Caco-2 (cell line): ENCODE measurements at places on chromosomes 3 and 15.

DNA sequence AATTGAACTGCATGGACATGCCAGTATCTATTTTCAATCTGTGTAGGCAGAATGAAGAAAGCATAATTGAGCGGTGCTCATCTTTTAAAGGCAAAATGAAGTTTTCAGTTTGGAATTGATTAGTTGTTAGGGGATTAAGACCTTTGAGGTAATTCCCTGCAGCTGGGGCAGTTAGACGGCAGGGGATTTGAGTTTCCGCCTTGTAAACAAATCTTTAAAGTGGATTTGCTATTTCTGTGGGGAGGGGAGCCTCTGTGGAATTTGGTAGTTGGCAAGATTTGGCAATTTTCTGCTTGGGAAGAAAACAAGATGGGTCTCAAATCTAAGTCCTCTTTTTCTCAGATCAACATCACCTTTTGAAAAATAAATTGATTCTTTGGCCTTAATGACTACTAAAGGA lies 212.5 kb upstream of the CNTN6 start:
- H3K27ac ChIP-seq = no peak overlapping the region
- no peak overlapping the region for H3K4me3 ChIP-seq
- no peak for DNase-seq
- H3K27me3 ChIP-seq = no peaks in the 10 kb centered on the region
- H3K4me1 ChIP-seq = no peaks in the 10 kb centered on the region
- H3K36me3 ChIP-seq = no peaks in the 10 kb centered on the region

DNA sequence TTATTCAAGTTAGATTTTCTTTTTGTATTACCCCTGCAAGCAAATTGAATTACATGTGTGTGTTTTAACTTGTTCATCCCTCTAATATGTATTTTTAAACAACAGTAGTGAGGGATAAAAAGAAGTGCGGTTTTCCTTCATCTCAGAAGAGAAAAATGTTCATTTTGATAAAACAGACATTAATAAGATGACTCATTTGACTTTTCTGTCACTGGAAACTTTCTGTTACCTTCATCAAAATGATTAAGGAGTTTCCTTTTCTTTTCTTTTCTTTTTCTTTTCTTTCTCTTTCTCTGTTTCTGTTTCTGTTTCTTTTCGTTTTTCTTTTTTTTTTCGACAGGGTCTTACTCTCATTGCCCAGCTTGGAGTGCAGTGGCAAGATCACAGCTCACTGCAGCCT lies 53.0 kb downstream of the ECT2 start:
- DNase-seq = no peak
- H3K4me1 ChIP-seq = no peaks in the 10 kb centered on the region
- H3K27ac ChIP-seq = no peak overlapping the region
- H3K27me3 ChIP-seq = no peaks in the 10 kb centered on the region
- no peaks in the 10 kb centered on the region; the same call in 1 of the 2 replicates for H3K36me3 ChIP-seq

DNA sequence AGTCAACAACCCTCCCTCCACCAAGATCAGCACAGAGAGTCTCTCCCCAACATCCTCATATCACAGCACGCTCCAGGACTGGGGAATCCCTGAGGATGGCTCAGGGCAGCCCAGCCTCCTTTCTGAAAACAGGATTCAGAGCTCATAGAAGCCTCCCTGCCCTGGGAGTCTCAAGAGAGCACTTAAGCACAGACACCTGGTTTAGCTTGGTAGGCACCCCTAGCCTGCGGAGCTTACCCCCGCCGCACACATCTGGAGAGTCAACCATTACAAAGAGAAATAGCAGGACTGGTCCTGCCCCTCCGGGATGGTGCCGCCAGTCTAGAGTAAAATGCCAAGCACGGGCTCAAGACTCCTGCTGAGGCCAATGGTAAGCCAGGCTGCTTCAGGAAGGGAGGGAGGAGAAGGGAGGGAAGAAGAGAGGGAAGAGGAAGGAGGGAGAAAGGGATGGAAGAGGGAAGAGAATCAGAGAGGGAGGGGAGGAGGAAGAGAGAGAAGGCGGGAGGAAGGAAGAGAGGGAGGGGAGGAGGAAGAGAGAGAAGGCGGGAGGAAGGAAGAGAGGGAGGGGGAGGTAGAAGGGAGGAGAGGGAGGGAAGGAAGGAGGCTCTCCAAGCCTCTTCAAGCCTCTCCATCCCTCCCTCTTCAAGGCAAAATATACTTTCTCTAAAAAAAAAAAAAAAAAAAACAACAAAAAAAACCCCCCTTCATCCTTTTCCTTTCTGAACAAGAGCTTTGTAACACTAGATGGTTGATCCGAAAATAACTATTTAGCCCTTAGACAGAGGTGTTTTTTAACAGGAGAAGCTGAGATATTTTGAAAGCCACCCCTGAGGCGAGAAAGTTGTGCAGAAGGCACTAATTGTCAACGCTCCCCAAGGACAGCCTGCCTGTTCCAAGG lies 278.6 kb upstream of the TLE3 start:
- H3K27me3 ChIP-seq = no peaks in the 10 kb centered on the region
- H3K4me3 ChIP-seq = no peak overlapping the region
- no peaks in the 10 kb centered on the region for H3K36me3 ChIP-seq
- no peaks in the 10 kb centered on the region for H3K4me1 ChIP-seq
- H3K27ac ChIP-seq = no peak overlapping the region

- H3K4me1 ChIP-seq = peaks cover 12% of the 10 kb centered on the region
- no peak overlapping the region for H3K4me3 ChIP-seq
- peak; percentile 57 for DNase-seq
- H3K27me3 ChIP-seq = no peaks in the 10 kb centered on the region
- H3K36me3 ChIP-seq = no peaks in the 10 kb centered on the region
Measured at GRCh38 chr15:31265090-31265870, 61.4 kb upstream of the KLF13 start.

DNA sequence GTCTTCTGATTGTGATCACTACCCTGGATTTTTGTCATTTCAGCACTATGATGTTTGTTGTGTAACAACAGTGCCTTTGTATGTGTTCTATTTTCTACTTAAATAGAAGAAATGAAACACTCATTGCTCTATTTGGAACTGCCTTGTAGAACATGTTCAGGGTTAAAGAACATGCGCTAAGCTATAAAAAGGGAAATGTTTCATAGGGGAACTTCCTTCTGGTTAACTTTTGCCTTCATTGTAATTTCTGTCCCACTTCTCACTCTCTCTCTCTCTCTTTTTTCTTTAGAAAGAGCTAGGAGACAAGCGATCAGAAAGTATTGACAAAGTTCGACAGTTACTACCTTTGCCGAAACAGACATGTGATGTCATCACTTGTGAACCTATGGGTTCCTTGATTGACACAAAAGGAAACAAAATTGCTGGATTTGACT lies at the start of gene P2RY12:
P2RY12 (minus strand) TSS at position 13 of the 434 bp plus-strand sequence. CDS start 45,908 bp downstream, outside the sequence.
- no peak within 1 kb of the TSS for H3K4me3 ChIP-seq
- H3K4me1 ChIP-seq = no peaks in the 10 kb centered on the region
- no peak for DNase-seq
- no peak within 1 kb of the TSS for H3K27ac ChIP-seq
- H3K27me3 ChIP-seq = no peaks in the 10 kb centered on the region

DNA sequence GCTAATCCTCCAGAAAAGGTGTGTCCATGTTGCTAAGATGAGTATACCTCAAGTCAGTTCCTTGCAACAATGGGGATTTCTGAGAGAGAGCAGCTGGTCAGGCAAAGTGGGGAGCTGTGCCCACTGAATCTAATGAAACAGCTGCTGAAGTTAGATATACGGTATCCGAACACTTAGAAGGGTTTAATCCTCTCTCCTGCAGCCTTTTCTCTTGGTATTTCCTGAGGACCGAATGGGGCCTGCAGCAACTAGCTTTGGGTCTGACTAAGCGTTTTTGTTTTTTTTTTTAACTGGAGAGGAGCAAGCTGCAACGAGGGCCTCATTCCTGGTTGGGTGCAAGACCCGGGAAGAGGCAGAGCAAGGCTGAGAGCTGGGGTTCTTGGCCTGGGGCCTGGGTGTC lies 37.6 kb upstream of the BNC1 start:
- no peaks in the 10 kb centered on the region for H3K36me3 ChIP-seq
- H3K4me3 ChIP-seq = no peak overlapping the region
- no peak overlapping the region for H3K27ac ChIP-seq

GRCh38 chr3:132117642-132118041 lies 82.8 kb upstream of the CPNE4 start:
- DNase-seq = no peak
- H3K4me1 ChIP-seq = no peaks in the 10 kb centered on the region
- no peaks in the 10 kb centered on the region for H3K36me3 ChIP-seq

DNA sequence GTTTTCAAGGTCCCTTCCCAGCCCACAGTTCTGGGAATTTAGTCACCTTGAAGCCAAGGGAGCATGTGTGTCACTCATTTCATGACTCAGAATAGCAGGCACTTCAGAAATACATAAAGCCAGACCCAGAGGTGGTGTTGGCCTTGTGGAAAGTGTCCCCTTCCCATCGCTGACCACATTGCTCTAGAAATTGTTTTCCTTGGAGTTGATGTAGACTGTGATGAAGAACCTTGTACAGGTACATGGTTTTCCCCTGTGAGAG lies 158.8 kb downstream of the SLCO3A1 start:
- H3K36me3 ChIP-seq = no peaks in the 10 kb centered on the region
- H3K27me3 ChIP-seq = no peaks in the 10 kb centered on the region
- no peak for DNase-seq
- no peaks in the 10 kb centered on the region for H3K4me1 ChIP-seq
- no peak overlapping the region for H3K4me3 ChIP-seq

DNA sequence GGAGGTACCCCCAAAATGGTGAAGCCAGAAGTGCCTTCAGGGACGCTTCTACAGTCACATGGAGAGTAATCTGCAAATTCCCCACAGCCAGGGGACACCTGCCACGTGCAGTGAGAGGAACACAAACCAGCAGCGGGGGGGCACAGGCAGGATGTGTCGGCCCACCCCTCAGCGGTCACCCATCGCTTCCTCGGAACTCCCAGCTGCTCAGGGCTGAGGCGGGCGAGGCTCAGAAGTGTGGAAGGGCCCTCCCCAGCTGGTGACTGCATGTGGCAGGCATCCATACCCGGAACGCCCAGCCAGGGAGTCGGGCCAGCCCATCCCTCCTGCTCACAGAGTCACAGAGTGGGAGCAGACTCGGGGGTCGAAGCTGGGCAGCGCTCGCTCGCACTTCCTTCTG lies 63.7 kb downstream of the SLC12A8 start:
- H3K27ac ChIP-seq = no peak overlapping the region
- peaks cover 14% of the 10 kb centered on the region for H3K4me1 ChIP-seq
- no peak for DNase-seq
- no peaks in the 10 kb centered on the region for H3K36me3 ChIP-seq
- H3K4me3 ChIP-seq = no peak overlapping the region
- no peaks in the 10 kb centered on the region for H3K27me3 ChIP-seq

DNA sequence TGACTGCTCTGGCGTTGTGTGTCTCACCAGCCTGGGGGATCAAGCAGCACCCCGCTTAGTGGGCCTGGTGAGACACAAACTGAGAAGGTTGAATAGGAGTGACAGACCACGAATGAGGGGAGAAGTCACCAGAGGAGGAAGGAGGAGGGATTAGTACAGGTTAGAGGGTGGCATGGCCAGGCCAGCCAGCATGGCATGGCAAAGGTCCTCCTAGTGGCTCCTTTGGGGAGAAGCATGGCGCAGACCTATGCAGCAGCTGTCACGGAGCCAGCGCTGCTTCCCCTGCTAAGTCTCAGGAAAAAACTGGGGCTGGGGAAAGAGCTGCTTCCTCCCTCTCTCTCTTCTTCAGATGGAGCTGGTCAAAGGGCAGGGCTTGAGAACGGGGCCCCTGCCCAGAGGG lies 48.6 kb downstream of the ZDHHC3 start:
- H3K4me1 ChIP-seq = no peaks in the 10 kb centered on the region
- H3K27ac ChIP-seq = no peak overlapping the region
- DNase-seq = no peak

DNA sequence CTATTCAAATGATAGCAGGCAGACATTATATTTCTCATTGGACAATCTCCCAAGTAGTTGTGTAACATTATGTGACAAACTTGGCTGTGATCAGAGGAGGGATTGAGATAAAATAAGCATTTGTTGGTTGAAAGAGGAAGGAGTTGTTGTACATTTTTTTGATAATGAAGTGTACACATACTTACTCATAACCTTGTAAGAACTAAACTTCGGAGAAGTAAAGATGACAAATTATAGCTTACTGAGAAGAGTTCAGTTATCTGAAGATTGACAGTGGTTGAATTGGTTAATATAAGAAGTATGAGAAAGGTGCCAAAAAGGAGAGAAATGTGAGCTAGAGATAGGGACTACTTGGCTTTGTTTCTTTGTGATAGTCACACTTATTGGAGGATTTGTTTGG lies 32.6 kb downstream of the STT3B start:
- H3K27me3 ChIP-seq = no peaks in the 10 kb centered on the region
- no peak overlapping the region for H3K27ac ChIP-seq
- DNase-seq = no peak

- H3K27me3 ChIP-seq = no peaks in the 10 kb centered on the region
- DNase-seq = no peak
- no peak overlapping the region for H3K4me3 ChIP-seq
- H3K4me1 ChIP-seq = no peaks in the 10 kb centered on the region
Measured at GRCh38 chr3:168333410-168333935, 237.7 kb upstream of the GOLIM4 start.

- peak overlapping the region; percentile 64 for H3K27ac ChIP-seq
- H3K27me3 ChIP-seq = no peaks in the 10 kb centered on the region
- H3K4me3 ChIP-seq = peak overlapping the region; percentile 97
- DNase-seq = no peak
Measured at GRCh38 chr3:31534065-31534425, 1.3 kb downstream of the STT3B start.

DNA sequence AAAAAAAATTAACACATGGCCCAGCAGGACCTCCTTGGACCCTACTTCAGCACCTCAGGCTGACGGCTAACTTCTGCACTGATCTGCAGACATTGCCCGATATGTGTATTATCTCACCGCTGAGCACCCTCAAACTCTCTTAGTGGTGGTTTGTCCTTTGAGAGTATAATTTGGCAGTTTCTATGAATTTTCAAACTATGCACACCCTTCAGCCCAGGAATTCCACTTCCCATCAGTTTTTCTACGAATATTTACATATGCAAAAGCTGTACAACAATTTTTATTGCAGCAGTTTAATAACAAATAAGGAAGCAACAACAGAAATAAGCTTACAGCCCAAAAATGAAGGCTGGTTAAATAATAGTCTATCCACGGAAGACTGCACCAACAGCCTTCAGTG lies 44.6 kb downstream of the HES1 start:
- H3K27ac ChIP-seq = no peak overlapping the region
- no peak overlapping the region for H3K4me3 ChIP-seq
- no peak for DNase-seq
- no peaks in the 10 kb centered on the region for H3K4me1 ChIP-seq
- no peaks in the 10 kb centered on the region for H3K27me3 ChIP-seq

GRCh38 chr3:98877132-98877531 lies 24.4 kb downstream of the DCBLD2 start:
- H3K4me3 ChIP-seq = peak overlapping the region; percentile 2; the same call in 1 of the 2 replicates
- H3K4me1 ChIP-seq = peaks cover 60% of the 10 kb centered on the region
- H3K27ac ChIP-seq = peak overlapping the region; percentile 75

- H3K4me3 ChIP-seq = no peak overlapping the region
- H3K27ac ChIP-seq = peak overlapping the region; percentile 60
- no peaks in the 10 kb centered on the region for H3K36me3 ChIP-seq
Measured at GRCh38 chr15:40871749-40872617, 2.1 kb downstream of the RHOV start.

GRCh38 chr15:40421246-40422157 lies 15.9 kb downstream of the IVD start:
- peak overlapping the region; percentile 35 for H3K4me3 ChIP-seq
- peaks cover 5% of the 10 kb centered on the region; the same call in 1 of the 2 replicates for H3K4me1 ChIP-seq
- H3K27ac ChIP-seq = no peak overlapping the region
- no peaks in the 10 kb centered on the region for H3K27me3 ChIP-seq
- peak; percentile 79 for DNase-seq
